Gastrocnemius medialis (tissue), 4 donors: ENCODE measurements at places on chromosomes 5 and 9.

GRCh38 chr9:37921546-37922300 is 17.8 kb upstream of the SLC25A51 start:
- DNase-seq, result no peak

- no peak for DNase-seq
Measured at GRCh38 chr9:126894052-126894603, 20.5 kb upstream of the RALGPS1 start.

DNA sequence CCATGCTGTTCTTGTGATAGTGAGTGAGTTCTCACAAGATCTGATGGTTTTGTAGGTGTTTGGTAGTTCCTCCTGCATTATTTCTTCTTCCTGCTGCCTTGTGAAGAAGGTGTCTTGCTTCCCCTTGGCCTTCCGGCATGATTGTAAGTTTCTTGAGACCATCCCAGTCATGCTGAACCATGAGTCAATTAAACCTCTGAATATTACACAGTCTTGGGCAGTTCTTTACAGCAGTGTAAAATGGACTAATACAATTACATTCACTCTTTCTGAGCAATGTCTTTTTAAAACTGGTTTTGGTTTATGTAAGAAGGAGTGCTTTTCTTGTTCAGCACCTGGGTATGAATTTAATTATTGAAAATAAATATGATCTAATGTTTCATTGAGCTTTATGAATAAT is 50.7 kb upstream of the ARRDC3 start:
- DNase-seq, result no peak

DNA sequence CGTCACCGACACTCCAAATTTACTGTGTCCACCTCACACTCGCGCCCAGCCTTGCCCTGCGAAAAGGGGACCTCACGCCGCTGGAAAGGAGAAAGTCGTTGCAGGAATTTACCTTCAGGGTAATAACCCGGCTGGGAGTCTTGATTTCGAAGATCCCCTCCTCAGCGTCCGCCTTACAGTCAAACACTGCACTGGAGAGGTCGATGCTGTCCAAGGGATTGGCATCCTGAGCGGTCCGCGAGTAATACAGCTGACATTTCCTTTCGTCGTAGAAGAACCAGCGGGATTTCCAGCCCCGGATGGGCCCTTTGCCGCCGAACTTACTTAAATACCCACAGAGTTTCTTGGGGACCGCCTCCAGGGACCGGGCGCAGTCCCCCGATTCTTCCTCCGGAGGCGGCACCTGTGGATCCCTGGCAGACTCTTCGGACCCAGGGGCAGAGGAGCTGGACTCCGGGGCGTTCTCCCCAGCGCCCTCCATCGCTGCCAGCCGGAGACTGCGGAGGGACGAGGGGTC is 330 bp downstream of the TBC1D2 start:
- no peak for DNase-seq

GRCh38 chr5:165184183-165184582 is 1678.8 kb downstream of the MAT2B start:
- DNase-seq, result no peak

GRCh38 chr5:432928-433791 is 9.8 kb upstream of the EXOC3 start:
- DNase-seq, result no peak
